Occipital lobe (tissue), 3 donors: ENCODE measurements at places on chromosomes 7 and 10.

- DNase-seq, result no peak
Observed at GRCh38 chr10:3173171-3173878, 743 bp upstream of the PITRM1 start.

DNA sequence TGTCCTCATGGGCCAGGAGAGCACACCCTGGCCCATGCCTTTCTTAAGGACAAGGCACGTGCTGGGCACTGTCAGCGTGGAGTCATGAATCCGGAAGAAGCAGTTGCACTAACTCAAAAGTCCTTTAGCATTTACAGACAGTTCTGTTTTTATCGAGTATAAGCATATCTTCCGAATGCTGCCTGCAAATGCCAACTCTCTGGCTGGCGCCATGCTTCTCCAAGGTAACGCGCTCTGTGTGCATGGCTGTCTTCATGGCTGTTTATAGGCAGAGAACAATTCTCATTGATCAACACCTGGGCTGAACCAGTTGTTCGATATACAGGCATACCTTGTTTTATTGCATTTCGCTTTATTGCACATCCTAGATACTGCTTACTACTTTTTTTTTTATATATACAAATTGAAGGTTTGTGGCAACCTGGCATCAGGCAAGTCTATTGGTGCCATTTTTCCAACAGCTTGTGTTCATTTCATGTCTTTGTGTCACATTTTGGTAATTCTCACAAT, 28.0 kb upstream of the ZNRF2 start:
- DNase-seq, result no peak

DNA sequence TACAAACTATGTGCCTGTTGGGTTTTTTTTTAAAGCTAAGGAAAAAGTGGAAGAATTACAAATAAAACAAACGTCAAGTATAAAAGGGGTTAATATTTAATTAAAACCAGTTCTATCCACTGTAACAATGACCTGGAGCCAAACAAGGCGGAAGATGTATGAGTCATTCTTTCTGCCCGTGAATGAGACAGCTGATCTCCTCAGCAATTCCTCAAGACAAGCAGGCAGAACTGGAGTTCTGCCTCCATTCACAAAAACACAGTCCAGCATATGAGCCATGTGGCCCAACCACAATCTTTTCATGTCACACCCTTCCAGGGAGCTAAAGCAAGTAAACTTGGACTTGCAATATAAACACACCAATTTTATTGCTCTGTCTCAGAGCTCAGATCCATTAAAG, 8.4 kb downstream of the ETV1 start:
- DNase-seq, result peak; percentile 8

- DNase-seq, result no peak
Observed at GRCh38 chr7:924541-925231, 29.8 kb downstream of the ADAP1 start.

- DNase-seq, result no peak
Observed at GRCh38 chr10:67819768-67820204, 18.2 kb downstream of the DNAJC12 start.

DNA sequence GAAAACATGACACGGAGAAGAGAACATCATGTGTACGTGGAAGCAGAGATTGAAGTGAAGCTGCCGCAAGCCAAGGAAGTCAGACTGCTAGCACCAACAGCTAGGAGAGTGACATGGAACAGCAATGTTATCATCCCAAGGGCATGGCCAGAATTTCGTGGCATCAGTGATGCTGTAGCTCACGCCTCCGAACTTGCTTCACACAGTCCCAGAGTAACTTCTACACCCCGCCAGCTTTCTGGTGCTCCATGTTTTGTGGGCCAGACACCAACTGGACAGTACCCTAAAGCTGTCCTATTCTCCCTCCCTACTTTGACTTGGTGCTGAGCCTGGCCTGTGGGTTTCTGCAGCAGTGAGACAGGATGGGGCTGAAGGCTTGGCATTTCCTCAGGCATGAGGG, 33.0 kb upstream of the EMX2 start:
- DNase-seq, result no peak

GRCh38 chr10:91444211-91445182, 34.4 kb downstream of the HECTD2 start:
- DNase-seq, result no peak

- no peak for DNase-seq
Observed at GRCh38 chr7:8211725-8212096, 50.3 kb downstream of the ICA1 start.

- no peak for DNase-seq
Observed at GRCh38 chr10:389261-389790, 254.1 kb downstream of the ZMYND11 start.

- no peak for DNase-seq
Observed at GRCh38 chr7:22858274-22858639, 35.6 kb upstream of the TOMM7 start.

- DNase-seq, result no peak
Observed at GRCh38 chr10:8113616-8114015, 59.1 kb downstream of the GATA3 start.

GRCh38 chr7:128268233-128268632, 27.2 kb downstream of the LEP start:
- DNase-seq, result no peak

DNA sequence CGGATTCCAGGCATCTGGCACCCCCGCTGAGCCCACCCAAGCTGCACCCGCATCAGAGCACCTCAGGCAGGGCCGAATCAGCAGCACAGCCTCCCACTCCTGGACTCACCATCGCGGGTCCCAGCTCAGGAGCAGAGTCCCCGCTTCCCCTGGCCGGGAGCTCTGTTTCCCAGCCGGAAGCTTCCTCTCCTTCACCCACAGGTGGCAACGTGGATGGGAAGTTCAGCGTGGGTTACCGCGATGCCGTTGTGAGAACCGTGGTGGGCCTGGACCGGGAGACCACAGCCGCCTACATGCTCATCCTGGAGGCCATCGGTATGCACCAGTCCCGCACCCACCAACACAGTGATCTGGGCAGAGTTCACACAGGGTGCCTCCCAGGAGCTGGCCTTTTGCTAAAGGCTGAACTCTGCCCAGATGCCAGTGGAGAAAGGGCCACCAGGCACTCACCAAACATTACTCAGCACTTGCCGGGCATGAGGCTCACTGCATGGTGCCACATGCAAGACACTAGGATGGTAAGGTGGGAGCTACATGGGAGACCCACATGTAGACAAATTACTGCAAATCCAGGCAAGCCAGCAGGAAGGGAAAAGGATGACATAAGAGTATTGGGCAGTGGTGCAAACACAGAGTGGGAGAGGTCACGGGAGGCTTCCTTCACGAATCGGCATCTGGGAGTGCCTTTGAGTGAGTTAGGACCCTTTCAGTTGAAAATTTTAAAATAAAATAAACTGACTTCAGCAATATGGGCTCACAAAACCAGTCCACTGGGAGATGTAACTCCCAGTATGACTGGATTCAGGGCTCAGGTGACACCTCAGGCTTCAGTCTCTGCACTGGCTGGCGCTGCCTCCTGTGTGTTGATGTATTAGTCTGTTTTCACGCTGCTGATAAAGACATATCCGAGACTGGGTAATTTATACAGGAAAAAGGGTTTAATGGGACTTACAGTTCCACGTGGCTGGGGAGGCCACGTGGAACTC, 10.4 kb downstream of the C10orf105 start:
- no peak for DNase-seq

- DNase-seq, result no peak
Observed at GRCh38 chr10:129502448-129502847, 35.4 kb downstream of the MGMT start.

GRCh38 chr7:96996958-96997511, 8.3 kb upstream of the DLX6 start:
- DNase-seq, result no peak

DNA sequence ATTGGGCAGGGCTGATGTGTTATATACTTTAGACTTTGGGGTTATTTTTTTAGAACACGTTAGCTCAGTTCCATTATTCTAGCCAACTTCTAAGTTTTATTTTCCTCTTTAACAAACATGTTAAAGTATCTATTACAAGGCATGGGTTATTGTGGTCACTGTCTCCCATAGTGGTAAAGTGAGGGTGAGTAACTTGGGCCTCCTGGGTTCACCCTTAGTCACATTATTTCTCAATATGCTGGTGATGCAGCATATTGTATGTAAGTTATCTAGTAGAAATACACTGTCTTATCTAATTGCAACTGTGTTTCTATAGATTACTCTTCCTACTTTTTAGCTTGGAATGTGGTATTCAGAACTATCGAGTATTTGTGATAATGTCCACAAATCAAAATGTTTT, 65.9 kb downstream of the BBS9 start:
- no peak for DNase-seq

DNA sequence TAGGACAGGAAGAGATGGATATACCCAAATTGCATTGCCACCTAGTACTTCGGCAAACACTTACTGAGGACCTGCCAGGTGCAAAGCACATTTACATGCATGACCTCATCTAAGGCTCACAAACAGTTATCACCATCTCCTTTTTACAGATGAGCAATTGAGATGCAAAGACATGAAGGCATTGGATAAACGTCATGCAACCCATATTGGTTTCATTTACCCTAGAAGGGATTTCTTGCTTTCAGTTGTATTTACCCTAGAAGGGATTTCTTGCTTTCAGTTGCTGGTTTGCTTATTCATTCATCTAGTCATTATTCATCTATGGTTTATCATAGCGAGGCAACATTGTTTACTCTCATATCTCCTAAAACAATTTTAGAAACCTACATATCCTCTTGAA, 52.2 kb downstream of the STEAP1B start:
- DNase-seq, result no peak

GRCh38 chr7:21507627-21508343, 35.1 kb upstream of the DNAH11 start:
- peak; percentile 2 for DNase-seq

- no peak for DNase-seq
Observed at GRCh38 chr10:3782146-3782450, 2.9 kb downstream of the KLF6 start.

DNA sequence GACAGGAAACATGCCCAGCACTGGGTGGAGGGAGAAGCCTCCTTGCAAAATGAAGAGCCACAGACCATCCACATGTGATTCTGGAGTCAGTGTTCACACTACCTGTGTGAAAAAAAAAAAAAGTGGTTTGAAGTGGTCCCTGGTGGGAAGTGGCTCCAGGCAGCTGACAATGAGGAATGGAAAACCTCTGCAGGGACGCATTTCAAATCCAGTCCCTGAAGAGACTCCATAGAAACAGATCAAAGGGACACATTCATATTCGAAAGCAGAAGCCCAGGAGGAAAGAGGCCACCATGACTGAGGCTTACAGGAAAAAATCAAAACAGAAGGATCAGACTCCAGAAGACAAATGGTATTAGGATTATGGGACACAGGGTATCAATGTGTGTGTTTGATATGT, 11.5 kb upstream of the TCERG1L start:
- DNase-seq, result no peak

DNA sequence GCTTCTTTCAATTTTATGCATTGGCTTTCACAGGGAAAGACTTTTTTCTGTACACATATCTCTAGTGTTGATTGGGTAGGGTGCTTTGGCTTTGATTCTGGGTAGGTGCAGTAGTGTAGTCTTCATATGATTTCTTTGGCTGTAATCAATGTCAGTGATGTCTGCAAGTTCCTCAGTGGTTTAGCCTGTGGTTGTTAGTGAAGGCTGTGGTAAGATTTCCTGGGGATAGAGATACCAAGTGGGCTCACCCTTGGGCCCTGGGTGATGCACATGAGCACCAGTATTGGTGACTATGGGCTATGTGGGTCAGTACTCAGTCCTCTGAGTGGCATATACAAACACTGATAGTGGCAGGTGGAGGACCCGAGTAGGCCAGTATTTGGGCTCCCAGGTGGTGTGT, 13.0 kb downstream of the GIMAP8 start:
- no peak for DNase-seq

DNA sequence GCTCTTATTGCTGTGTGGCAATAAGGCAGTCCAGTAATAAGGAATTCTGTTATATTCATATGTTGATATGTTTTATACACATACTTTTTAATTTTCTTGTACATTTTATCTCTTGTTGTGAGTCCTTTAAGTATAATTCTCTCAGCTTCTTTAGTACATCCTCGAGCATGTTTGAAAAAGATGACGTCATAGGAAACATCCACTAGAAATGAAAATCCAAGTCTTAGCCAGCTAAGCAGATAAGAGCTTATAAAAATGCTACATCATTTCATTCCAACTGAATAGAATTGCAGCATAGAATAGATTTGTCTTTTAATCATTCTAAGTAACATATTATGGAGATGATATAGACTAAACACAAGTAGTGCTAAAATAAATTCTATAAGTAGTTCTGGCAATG, 283.7 kb upstream of the FZD1 start:
- no peak for DNase-seq

DNA sequence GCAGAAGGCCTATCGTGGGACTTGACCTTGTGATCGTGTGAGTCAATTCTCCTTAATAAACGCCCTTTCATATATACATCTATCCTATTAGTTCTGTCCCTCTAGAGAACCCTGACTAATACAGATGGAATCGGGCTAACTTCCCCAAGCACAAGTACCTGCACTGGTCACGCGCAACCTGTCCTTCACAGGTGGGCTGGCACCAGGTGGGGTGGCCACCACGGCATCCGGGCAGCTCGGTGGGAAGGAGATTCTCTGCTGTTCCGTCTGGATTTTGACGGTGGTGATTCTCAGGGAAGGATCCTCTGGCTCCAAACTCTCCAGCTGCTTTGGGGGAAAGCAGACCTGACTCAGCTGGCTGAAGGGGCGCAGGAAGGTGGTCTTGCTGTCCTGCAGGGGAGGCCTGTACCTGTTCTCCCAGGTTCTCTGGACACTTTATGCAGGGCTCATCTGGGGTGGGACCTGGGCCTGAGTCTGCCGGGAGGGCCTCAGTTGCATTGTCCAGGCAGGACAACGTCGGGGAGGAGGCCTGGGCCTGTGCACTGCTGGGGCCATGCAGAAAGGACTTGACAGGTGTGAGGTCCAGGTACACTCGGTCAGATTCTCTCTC, 61.1 kb downstream of the VWA2 start:
- DNase-seq, result no peak
